ENCODE measurements at places on chromosomes 7 and 10.

GRCh38 chr10:11066520-11066919 lies 48.8 kb downstream of the CELF2 start:
- DNase-seq, result no peak

DNA sequence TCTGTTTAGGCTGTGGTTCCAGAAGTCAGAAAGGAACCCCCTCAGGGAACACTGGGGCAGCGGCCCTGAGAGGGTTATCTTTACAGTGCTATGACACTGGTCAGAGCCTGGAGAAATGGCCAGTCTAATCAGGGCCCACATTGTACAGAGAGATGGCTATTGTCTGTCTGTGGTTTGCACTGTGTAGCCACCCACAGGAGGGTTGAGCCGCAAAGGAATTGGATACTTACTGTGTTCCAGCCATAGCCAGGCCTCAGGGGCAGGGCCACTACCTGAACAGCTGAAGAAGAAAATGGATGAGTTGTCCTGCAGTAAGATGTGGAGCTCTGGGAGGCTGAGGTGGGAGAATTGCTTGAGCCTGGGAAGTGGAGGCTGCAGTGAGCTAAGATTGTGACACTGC lies 47.5 kb upstream of the PODXL start:
- DNase-seq, result no peak

GRCh38 chr7:14144538-14144937 lies 155.1 kb upstream of the ETV1 start:
- no peak for DNase-seq

DNA sequence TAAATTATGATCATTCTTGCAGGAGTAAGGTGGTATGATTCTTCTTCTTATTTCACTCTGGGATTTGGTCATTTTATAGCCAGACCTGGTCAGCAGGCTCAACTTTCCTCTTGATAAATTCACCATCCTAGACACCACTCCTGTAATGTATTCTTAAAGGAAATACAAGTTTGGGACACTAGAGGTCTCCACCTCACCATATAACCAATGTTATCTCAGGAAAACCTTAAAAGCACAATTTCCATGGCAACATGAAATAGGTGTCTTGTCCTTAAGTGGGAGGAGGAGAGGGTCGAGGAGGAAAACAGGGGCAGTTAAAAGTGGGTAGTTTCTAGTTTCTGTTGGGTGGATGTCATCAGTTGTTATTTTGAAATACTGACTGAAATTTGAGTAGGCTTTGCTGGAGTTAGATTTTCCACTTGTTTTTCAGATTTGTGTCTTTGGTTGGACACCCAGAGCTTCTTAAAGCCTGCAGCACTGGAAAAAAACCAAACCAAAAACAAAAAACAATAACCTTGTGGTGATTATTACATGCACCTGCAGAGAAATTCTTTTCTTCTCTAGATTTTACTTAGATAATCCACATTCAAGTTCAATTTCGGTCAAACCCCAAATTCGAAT lies 163.1 kb downstream of the PRKCQ start:
- DNase-seq, result no peak

GRCh38 chr7:23100697-23101096 lies 4.9 kb upstream of the KLHL7 start:
- no peak for DNase-seq

- no peak for DNase-seq
Observed at GRCh38 chr7:45031829-45032228, 31.8 kb downstream of the CCM2 start.

All from stimulated activated CD4-positive, alpha-beta T cell treated with anti-CD3 and anti-CD28 coated beads, Interleukin-2, amount 100 ng/mL, for 24 hours (primary cell).